Activated CD4-positive, alpha-beta memory T cell treated with anti-CD3 and anti-CD28 coated beads for 36 hours (primary cell): ENCODE measurements at places on chromosomes 6 and 20. TPM values are rescaled to one million over a fixed set of nuclear protein-coding genes. Genes with fewer than 3 reads are reported as not detected.

- no peak for DNase-seq
Observed at GRCh38 chr6:137754366-137754765, 112.7 kb upstream of the TNFAIP3 start.

GRCh38 chr6:51028276-51028675 is 209.6 kb downstream of the TFAP2B start:
- DNase-seq = no peak

- peak; percentile 72 for DNase-seq
Observed at GRCh38 chr6:53361549-53362031, 12.8 kb upstream of the ELOVL5 start.

DNA sequence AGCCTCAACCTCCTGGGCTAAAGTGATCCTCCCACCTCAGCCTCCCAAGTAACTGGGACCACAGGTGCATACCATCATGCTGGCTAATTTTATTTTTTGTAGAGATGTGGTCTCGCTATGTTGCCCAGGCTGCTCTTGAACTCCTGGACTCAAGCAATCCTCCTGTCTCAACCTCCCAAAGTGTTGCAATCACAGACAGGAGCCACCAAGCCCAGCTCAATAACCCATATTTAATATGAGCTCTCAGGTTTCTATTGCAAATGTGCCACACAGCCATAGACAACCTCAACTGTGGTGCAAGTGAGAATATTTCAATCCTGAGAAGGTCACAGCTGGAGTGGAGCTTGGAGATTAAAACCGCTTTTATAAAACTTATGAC is 14.4 kb downstream of the JPH2 start:
- no peak for DNase-seq

DNA sequence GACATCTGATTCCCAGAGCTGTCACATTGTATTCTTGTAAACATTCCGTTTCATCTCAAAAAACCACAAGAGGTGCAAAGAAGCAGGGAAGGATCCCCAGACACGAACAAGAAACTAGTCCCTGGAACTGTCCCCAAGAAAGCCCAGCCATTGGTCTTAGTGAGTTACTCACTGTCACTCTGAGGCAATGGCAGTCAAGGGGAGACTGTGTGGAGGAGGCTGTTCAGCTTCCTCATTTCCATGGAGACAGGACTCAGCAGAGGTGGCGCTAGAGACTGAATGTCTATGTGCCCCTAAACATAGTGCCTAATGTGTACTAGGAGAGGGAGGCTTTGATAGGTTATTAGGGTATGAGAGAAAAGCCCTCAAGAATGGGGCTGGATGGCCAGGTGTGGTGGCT is 11.1 kb downstream of the ULBP1 start:
- no peak for DNase-seq

GRCh38 chr20:23928788-23929187 is 49.2 kb upstream of the CST5 start:
- peak; percentile 52 for DNase-seq

- no peak for DNase-seq
Observed at GRCh38 chr6:142291512-142291911, 10.3 kb upstream of the ADGRG6 start.

- no peak for DNase-seq
Observed at GRCh38 chr6:141464490-141464889, 668.2 kb upstream of the GJE1 start.

DNA sequence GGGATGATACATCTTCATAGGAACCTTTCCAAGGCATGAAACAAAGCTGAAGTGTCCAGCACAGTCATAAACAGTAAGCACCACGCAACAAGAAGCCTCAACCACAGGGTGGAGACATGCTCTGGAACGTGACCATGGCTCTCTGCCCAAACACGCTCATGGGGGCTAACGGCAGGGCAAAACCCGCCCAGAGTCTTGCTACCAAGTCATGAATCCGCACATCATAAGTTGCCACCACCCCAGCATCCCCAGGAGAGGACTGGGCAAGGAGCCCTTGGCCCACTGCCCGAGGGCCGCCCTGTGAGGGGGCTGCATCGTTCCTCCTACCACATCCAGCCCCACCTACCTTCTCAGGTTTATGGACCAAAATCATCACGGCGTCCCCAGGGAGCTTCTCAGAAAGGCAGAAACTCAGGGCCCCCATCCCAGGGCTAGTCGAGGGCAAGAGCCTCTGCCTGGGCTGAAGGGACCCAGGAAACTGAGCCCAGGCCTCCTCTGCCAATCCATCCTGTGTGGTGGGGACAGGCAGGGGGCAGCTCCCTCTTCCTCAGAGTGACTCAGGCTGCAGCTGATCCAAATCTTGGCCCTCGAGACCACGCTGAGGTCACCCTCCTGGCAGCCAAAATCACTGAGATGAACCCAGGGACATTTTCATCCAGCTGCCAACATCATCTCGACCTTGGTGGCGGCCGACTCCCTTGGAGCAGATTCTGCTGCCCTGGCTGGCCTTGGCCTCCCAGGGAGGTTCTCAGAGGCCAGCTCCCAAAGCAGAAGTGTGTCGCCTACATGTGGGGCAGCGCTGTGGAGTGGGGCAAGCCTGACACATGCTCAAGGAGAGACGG is 42.6 kb downstream of the BMP7 start:
- DNase-seq = no peak

GRCh38 chr6:92376691-92377090 is 1042.7 kb downstream of the EPHA7 start:
- no peak for DNase-seq

GRCh38 chr6:73177221-73177944 is 47.9 kb downstream of the KHDC1L start:
- no peak for DNase-seq

The NRSN1 gene
- not detected for total RNA-seq

The IL17A gene
- total RNA-seq = 35.3 TPM

The FBXO30 gene
- total RNA-seq = 5.1 TPM

The KIZ gene
- 13.5 TPM for total RNA-seq

The ZCCHC3 gene
- total RNA-seq = 15.9 TPM

The MTG2 gene
- total RNA-seq = 31.4 TPM
